NCI-H1105 (cell line): ENCODE measurements at places on chromosomes 3 and 15.

DNA sequence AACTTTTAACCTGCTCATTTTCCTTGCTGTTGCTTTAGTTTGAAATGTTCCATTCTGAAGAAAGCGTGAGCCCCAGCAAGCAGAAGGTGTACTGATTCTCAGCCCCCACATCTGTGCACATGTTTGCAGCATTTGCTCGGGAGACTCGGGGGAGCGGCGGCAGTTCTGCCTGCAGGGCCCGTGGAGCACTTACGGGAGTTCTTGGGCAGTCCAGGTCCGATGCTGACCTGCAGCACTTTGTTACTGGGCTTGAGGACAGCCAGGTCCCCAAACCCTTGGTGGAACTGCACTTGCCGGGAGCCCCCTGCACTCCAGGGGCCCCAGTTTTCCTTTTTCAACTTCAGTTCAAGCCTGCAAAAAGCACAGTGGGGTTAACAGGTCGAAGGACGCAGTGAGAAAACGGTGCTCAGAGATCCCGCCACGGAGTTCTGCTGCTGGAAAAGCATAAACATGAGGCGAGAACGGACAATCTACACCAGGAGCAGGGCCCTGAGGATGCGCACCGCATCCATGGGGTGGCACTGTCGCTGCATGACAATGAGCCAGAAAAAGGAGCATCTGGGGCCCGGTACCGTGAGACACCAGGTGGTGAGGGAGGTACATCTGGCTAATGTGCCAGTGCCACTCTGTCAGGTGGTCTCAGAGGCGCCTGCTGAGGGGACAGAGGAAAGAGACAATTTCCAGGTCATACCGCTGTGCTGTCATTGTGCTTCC lies 45.6 kb upstream of the LDHAL6B start:
- DNase-seq: peak; percentile 80

DNA sequence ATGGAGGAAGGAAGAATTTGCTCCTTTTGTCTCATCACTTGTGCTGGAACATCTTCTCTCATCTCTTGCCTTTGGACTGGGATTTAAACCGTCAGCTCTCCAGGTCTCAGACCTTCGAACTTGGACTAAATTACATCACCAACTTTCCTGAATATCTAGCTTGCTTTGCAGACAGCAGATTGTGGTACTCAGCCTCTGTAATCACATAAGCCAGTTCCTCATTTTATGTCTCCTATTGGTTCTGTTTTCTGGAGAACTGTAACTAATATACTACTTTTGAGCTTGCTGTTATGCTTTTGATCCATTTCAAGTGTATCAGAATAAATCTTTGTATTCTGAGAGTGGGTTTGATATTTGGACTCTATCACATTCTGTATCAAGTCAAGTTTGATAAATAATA lies 164.3 kb upstream of the VEPH1 start:
- no peak for DNase-seq

- DNase-seq: no peak
Measured at GRCh38 chr3:169945313-169945712, 21.3 kb upstream of the SEC62 start.

- DNase-seq: no peak
Measured at GRCh38 chr3:125191730-125192129, 20.8 kb downstream of the SLC12A8 start.

DNA sequence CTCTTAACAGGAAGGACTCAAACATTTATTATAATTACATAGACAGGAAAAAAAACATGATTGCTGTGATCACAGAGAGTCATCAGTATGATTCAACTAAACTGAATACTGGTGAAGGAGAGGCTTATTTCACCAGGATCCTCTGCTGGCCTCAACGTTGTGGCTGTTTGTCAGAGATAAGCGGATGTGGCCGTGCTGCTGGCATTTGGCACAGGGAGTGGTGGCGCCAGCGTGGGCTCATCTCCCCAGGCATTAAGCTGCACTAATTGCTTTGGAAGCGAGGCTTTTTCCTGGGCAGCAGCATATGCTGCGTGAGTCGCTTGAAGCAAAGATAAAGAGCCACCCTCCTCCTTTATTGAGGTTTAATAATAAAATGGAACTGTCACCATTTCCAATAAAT lies 306.7 kb downstream of the LRTM1 start:
- no peak for DNase-seq

- DNase-seq: no peak
Measured at GRCh38 chr15:101397521-101398003, 91.9 kb downstream of the PCSK6 start.

GRCh38 chr15:50082066-50082465 lies 37.0 kb downstream of the ATP8B4 start:
- DNase-seq: no peak

DNA sequence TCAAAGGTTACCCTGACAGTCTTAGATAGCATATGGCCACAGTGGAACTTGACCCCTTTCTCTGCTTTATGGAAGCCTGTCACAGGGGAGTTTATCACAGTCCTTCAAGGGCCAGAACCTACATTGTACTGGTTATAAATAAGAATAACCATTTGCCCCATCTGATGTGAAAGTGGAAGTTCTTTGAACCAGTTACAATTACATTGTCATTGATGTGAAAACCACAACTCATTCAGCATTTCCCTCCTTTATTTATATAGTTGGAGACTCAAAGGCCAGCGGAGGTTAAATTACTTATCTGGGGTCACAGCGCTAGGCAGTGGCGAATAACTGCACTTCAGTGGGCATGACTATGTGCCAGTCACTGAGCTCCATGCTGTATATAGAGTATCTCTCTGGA lies 60.5 kb upstream of the TBC1D5 start:
- DNase-seq: no peak

DNA sequence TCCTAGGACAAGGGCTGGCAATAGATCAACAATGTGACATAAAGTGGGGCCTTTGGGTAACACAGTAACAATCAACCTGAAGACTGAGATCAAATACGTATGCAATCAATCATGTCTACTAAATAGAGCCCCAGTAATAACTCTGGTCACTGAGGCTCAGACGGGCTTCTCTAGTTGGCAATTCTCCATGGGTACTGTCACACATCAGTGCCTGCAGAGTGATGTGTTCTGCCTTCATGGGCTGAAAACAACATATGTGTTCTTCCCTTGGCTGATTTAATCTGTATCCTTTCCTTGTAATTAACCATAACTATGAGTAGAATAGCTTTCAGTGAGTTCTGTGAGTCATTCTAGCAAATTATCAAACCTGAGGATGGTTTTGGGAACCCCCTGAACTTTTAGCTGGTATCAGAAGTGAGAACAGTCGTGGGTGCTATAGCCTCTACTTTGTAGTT lies 113.6 kb downstream of the TMCO5A start:
- DNase-seq: no peak

- DNase-seq: no peak
Measured at GRCh38 chr15:87971076-87971475, 285.5 kb downstream of the NTRK3 start.

GRCh38 chr15:56320861-56321260 lies 44.4 kb upstream of the TEX9 start:
- no peak for DNase-seq

DNA sequence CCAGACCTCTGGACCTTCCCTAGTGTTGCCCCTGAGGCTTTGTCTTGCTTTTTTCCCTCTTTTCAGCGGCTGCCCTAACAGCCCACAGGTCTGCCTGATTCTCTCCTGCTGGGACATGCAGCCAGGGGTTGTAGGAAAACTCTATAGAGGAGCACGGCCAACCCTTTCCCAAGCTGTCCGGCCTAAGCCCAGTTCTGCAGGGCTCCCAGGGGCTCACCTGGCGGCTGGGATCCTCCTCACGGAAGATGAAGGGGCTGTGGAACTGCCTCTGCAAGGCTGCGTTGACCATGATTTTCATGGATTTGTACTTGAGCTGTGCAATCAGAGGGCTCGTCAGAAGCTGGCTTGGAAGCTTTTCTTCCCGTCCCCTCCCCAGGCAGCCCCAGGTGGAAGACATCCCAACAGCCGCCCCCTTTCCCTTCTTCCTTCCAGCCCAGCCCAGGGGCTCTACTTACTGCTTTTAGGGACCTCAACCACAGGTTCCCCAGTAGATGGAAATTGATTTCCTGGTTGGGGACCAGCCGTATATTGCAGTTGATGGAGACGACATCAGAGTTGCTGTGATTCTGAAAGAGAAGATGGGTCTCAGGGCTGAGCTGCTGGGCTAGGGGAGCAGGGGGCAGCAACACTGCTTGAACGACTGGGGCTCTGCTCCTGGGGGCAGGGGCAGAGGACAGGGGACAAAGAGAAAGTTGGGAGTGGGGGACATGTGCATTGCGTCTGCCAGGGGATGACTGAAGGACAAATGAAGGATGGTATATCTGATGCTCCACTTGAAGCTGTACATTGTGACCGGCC lies 29.8 kb downstream of the FEM1B start:
- DNase-seq: no peak

DNA sequence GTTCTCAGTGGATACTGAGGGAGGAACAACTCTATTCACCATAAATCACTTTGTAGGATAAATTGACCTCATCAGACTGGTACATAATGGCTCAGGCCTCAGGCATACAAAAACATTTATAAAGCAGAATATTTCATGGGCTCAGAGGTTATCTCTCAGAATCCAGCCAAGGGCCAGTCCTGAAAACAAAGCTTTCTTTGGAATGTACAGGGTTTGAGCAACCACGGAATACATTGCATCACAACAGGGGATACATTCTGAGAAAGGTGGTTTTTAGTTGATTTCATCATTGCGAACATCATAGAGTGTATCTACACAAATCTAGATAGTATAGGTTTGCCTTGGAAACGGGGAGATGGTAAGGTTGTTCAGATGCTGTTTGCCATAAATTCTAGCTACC lies 33.4 kb upstream of the CTDSPL2 start:
- DNase-seq: no peak

GRCh38 chr3:190721330-190721729 lies 141.2 kb downstream of the GMNC start:
- DNase-seq: no peak

GRCh38 chr15:59654046-59654445 lies 3.3 kb downstream of the GTF2A2 start:
- DNase-seq: no peak

GRCh38 chr3:175778994-175779393 lies 919.9 kb downstream of the NAALADL2 start:
- DNase-seq: no peak

DNA sequence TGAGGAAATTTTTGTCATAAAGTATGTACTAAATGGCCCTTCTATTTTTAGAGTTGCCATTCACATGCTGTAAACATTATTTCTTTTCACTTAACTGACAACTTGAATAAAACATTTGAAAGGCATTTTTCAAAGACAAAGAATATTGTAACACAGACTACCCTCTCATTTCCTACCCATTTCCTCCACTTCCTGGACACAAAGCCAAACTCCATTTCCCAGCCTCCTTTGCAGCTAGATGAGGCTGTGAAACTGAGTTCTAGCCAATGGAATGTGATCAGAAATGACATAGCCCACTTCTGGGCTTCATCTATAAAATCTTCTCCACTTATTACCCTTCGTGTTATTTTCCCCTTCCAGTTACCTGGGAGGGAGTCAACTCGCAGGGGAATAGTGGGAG lies 288.9 kb upstream of the DPH6 start:
- DNase-seq: no peak

- DNase-seq: no peak
Measured at GRCh38 chr3:49867871-49868321, 1.8 kb downstream of the CAMKV start.

DNA sequence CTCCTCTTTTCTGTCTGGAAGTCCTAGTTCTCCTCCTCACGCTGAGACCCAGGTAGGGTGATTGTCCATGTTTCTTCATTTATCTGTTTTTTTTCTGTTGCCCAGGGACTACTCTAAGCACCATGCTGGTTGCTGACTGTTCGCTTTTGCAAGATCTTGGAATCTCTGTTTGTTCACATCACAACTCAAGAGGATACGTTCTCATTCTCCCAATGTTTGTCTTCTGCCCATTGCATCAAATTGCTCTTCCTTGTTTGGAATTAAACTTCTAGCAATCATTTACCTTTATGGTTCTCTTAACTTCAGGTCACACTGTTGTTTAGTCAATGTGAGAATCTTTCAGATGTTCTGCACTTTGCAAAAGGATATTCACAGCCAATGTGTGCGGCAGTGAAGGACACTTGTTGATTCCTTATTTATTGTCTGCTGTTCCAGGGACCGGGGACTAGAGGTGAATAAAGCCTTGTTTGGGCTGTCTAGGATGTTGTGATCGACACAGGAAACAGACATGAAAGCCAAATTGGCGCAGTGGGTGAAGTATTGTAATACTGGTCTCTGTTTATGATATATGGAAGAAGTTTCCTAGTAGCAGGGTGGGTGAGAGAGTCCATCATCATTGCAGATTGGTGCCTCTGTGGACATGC lies 24.5 kb downstream of the LPP start:
- no peak for DNase-seq

GRCh38 chr3:172444821-172445220 lies 3.4 kb downstream of the GHSR start:
- DNase-seq: no peak

GRCh38 chr15:62066663-62067447 lies at the start of gene C2CD4A:
Gene C2CD4A, plus strand, starts transcription at chr15:62066977. Its CDS starts 637 bp downstream, at chr15:62067614.
- DNase-seq: peak; percentile 89

- DNase-seq: no peak
Measured at GRCh38 chr3:153165261-153165681, 3.2 kb downstream of the RAP2B start.

GRCh38 chr3:107988460-107989175 lies 102.2 kb downstream of the CD47 start:
- DNase-seq: no peak

DNA sequence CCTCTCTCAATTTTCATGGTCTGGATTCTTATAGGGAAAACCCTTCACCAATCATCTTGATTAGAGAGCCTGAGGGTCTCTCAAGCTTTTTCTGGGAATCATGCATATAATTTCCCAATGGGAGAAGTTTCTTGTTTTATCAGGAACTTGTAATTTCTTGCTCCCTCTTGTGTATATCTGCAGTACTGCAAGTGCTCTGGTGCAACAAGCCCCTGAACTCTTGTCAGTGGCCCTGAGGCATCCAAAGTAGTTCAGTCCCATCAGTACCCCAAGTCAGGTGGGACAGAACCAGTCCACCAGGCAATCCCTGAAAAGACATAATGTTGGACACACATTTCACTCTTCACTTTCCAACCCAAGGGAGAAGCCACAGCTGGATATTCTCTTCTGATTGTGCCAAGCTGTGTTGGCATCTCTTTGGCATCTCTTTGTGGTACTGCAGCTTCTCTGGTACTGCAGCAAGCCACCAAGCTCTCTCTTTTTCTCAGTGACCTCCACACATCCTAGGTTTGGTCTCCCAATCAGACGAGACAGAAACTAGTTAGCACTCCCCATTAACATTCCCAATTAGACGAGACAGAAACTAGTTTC lies 214.5 kb downstream of the ZIC4 start:
- DNase-seq: peak; percentile 75

DNA sequence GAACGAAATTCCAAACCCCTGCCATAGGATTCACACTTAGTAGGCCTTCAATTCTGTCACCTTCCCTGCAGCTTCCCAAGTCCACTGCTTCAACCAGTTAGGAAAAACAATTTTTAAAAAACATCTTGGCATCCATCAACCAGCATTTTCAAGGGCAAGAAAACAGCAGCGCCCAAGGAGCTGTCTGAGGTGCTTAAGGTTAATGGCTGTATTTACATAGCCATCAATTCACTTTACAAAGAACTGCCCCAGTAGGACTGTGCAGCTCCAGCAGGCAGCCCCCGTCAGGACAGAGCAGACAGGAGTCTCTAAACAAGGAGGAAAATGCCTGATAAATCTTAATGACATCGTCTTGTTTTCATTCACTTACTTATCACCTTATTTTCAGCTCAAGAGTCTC lies 13.3 kb downstream of the TAFA4 start:
- no peak for DNase-seq
